Astrocyte of the spinal cord (primary cell): ENCODE measurements at places on chromosomes 5 and 9.

DNA sequence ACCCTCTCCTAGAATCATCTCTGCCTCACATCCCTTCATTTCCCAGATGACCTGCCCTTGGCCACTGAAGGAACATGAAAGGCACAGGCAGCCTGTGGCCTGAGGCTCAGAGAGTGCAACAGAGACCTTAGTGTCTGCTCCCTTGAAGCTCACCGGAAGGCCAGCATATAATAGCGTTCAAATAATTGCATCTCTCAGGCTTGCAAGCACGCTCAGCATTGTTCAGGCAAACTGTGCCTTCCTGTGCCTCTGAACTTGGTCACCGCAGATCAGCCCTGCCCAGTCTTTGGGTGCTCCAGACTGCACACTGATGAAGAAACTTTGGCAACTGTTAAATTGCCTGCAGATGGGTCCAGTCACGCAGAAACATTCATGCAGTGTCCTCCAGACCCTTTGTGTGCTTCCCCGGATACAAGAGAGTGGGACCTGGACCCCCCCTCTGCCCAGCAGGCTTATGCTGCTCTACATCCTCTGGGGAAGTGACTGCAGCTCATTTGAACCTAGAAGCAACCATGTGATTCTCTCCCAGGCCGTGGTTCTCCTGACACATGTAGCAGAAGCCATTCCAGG, 216.0 kb upstream of the ANKRD55 start:
- DNase-seq = no peak

GRCh38 chr5:140239939-140240700, 62.8 kb downstream of the PFDN1 start:
- DNase-seq = peak; percentile 74

- DNase-seq = no peak
These were observed 463.0 kb downstream of the AGTPBP1 start for GRCh38 chr9:85278769-85279168.

DNA sequence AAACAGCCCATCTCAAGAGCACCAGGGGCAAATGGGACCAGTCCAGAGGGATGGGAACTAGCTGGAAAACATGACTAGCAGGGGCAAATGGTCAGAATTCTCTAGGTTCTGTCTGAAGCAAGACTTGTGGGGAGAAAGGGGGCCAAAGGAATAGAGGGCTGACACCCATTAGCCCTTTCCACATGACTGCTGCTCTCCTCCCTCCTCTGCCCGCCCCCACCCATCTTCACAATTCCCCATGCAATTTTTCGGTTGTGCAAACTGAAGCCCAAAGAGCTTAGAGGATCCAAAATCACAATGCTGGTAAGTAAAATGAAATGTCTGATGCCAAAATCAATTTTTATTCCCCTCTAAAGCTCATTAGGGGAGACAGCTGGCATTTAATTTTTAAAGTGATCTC, 207.1 kb downstream of the DCP2 start:
- DNase-seq = no peak

GRCh38 chr9:111803924-111804323, 9.2 kb upstream of the SHOC1 start:
- no peak for DNase-seq

DNA sequence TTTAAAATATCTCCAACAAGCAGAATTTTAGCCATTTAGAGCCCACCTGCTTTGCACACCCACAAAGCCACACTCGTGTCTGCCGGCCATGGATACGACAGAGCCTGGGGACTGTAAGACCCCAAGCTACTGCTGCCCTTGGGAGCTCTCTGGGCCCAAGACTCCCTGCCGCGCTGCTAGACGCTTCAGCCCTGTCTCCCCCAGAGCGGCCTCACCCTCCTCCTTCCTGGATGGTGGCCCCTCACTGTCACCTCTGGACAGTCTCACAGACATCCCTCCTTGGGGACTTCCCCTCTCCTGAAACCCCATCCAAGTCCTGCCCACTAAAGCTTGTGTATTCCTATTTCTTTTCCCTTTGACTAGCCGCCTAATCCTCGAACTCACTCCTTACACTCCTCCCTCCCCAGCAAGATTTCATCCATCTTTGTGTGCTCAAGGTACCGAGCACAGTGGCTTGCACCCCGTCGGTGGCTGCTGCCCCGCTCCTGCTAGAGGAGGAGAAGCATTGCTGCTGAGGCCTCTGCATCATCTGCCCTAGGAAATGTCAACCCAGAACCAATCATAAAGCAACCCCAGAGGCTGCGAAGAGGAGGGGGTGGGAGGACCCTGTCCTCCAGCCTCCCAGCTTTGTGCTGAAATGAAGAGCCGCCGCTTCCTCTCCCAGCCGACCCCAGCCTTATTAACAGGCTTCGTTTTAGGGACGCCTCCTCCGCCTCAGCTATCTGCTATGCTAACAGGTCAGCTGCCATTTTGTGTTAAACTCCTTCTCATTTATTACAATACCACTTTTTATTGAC, 71.2 kb downstream of the CFAP77 start:
- no peak for DNase-seq

GRCh38 chr9:132141344-132141947, 20.4 kb upstream of the NTNG2 start:
- peak; percentile 17 for DNase-seq

DNA sequence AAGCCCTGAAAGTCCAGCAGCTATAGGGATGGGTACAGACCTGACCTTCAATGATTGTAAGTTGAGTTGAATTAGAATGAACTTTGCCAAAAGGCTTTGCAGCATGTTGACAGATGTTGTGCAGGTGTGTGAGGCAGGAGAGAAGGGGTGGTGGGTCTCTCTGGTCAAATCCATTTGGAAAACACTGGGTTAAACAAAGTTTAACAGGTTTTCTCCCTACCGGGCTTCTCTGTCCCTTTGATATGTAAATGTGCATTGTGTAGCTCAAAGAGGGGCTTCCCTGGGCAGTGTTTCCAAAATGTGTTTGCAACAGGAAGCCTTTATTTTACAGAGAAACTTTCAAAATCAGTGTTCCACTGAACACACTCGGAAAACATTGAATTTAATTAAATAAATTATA, 72.1 kb upstream of the BRINP1 start:
- no peak for DNase-seq

DNA sequence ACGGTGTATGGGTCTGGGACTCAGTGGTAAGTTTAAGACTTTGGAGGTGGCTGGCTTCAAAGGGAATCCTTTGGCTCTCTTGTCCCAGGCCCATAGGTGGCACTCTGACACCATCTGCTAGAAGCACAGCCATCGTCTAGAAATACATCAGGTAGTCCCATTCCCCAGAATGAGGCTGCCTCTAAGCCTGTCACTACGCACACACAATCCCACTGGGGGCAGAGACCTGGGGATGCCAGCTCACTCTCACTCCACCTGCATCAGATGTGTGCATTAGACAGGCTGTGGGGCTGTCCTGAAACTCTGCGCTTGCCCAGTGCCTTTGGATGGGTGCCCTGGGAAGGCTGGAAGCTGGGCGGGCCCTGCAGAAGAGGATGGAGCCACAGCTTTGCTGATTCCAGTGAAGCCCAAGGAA, 127.5 kb upstream of the PANK3 start:
- DNase-seq = peak; percentile 38

DNA sequence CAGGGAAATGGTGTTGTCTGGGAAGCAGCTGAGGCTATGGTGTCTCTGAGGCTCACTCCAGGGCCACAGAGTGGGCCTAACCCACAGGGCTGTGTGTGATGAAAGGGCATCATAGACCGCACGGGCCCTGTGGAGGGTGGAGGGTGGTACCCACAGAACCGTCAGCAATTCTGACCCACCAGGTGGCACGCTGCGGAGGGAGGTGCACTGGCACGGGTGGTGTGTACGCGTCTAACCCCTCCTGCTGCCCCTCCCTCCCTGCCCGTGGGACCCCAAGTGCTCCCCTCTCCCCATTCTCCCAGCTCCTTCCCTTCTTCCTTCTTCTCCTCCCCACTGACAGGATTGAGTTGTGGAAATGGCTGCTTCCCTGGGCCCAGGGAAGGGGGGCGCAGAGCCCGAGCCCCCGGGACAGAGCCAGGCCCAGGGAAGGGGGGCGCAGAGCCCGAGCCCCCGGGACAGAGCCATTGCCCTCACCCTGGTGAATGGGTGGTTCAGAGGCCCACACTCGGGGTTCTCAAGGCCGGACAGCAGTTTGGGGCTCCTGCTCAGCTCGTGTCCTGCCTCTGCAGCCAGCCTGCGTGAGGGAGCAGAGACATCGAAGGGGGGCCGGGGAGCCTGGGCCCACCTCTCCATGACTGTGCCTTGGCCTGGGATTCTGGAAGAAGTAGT, 6.8 kb downstream of the LCN10 start:
- DNase-seq = no peak

GRCh38 chr9:13992138-13993088, 321.5 kb downstream of the NFIB start:
- DNase-seq = peak; percentile 43

DNA sequence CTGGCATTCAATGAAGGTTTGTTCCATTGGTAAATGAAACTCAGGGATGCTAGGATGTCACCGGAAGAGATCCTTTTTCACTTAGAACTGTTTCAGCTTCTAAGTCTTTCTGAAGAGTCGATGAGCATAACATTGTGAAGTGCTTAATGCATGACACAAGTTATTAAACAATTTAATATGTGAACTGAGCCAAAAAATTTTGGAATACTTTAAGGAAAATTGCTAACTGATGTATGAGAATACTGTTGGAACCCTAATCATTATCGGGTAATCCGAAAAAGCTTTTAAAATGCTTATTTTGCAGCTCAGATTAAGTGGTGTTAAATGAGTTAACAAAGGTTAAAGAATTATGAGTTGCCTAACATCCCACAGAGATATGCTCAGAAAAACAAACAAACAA, 34.9 kb downstream of the DMRT2 start:
- DNase-seq = no peak

DNA sequence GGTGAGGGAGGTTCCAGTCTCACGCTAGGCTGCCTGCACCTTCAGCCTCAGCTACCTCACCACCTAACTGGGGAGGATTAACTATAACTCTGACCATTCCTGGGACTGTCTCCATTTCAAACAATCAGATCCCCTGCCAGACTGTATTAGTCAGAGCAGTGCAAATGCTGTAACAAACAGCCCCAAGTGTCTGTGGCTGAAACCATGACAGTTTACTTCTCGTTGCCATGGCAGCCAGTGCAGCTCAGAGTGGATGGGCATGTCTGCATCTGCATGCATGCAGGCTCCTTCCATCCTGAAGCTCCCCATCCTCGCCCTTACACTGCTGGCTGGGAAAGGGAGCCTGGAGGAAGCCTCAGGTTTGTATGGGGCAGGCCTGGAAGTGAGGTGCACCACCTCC, 86.7 kb downstream of the KCNIP1 start:
- no peak for DNase-seq

- no peak for DNase-seq
These were observed 17.2 kb downstream of the PITX1 start for GRCh38 chr5:135016861-135017290.

DNA sequence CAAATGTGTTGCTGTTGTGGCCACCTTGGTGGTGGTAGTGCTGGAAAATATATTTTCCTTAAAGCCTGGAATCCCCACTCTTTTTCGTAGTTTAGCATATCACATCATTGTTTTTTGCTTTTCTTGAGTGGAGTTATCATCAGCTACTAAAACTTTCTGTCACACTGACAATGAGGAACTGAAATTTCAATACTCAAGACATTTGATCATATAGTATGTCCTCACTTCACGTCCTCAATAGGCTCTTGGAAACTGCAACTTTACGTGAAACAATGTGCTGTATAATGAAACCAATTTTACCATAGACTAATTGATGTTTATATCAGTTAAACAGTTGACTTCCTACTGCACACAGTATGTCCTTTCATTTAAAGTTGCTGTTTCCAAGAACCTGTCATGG, 265.8 kb downstream of the ADGRV1 start:
- no peak for DNase-seq

DNA sequence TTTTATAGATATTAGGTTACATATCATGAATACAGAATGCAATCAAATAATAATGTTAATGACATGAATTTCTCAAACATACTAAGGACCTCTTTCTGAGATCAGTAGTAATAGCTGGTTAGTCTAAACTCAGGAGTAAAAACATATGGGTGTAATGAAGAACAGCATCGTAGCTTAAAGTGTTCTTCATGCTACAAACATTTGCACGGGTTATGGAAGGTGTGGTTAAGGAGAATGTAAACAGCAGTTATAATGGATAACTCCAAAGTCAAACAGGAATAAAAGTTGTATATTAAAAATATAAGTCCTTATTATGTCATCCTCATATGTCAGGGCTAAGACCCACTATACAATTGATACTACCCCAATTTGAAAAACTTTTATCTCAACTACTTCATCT, 112.5 kb downstream of the RICTOR start:
- DNase-seq = no peak

DNA sequence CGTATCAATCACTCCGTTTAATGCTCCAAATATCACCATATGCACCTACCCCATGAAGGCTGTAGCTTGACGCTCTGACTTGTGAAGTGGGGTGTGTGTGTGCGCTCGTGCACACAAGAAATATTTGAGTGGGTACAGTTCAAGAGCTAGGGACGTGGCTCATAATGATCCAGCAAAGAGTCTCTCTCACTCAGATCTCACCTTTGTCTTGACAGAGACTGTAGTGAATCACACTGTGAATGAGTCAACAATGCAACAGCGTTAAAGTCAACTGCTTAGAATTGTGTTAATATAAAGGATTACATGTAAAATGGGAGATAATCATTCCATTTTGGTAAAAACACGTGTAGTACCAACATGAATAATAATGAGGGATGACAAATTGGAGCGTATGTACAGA, 119.4 kb downstream of the MED27 start:
- no peak for DNase-seq

GRCh38 chr9:123033352-123033751, at the start of gene GPR21:
Gene GPR21 (plus strand): TSS chr9:123033667. CDS start chr9:123034567, 900 bp downstream.
- no peak for DNase-seq

DNA sequence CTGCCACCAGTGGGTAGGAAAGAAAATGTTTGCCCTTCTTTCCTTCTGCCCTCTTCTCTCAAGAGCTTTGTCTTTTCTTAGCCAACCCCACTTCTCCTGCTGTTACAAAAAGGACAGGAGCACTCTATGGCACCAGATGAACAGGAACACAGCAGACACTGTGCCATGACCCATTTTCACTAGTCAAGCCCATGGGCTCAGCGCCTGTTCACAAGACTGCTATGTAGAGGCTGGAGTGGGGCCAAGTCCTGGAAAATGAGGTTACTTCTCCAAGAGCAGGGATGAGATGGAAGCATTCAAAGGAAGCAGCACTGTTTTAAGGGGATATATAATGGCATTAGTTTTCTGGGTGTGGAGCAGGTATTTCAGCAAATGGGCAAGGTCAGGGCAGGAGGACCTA, 46.8 kb upstream of the GRAMD2B start:
- no peak for DNase-seq

- DNase-seq = no peak
These were observed 2209.2 kb downstream of the MAT2B start for GRCh38 chr5:165714598-165714997.

DNA sequence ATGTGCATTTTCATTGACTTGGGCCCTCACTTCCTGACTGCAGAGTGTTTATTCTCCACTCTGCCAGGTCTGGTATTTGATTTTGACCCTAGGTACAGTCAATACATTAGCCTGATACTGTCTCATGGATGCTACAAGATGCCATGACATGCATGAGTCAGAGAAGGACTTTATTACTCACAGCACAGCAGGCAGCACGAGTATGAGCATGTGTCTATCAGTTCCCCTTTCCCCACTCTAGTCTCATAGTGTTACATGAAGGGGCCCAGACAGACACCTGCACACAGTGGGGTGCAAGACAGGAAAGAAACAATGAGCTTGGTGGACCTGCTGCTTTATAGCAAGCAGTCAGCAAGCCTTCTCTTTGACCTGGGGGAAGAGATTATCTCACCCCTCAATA, 19.6 kb downstream of the ITGA2 start:
- peak; percentile 53 for DNase-seq
